Hematopoietic multipotent progenitor cell treated with erythropoietin and hydrocortisone succinate and interleukin-3 and kit ligand, for 15 days (in vitro differentiated cells): ENCODE measurements at places on chromosomes 1 and 21.
A peak's percentile ranks its signal among the peaks of the same experiment; 100 is the strongest.

GRCh38 chr1:45302505-45303150 lies 24.1 kb upstream of the HPDL start:
- DNase-seq, result no peak

DNA sequence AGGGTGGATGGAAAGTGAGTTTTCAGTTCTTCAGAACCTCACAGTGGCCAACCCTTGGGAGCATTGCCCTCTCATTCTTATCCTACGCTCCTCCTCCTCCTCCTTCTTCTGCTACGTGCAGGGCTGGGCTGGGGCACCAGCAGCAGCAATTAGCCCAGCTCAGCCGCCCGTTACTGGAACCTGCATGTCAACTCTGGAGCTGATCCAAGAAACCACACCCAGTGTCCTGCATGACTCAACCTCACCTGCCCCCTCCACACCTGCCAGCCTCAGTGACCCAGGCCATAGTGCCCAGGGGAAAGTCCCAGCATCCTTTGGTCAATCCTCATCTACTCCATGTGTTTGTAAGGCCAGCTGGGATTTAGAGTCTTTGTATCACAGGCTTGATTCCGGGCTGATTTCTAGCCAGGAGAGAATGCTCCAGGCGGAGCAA lies 12.6 kb downstream of the ELF3 start:
- no peak for DNase-seq

DNA sequence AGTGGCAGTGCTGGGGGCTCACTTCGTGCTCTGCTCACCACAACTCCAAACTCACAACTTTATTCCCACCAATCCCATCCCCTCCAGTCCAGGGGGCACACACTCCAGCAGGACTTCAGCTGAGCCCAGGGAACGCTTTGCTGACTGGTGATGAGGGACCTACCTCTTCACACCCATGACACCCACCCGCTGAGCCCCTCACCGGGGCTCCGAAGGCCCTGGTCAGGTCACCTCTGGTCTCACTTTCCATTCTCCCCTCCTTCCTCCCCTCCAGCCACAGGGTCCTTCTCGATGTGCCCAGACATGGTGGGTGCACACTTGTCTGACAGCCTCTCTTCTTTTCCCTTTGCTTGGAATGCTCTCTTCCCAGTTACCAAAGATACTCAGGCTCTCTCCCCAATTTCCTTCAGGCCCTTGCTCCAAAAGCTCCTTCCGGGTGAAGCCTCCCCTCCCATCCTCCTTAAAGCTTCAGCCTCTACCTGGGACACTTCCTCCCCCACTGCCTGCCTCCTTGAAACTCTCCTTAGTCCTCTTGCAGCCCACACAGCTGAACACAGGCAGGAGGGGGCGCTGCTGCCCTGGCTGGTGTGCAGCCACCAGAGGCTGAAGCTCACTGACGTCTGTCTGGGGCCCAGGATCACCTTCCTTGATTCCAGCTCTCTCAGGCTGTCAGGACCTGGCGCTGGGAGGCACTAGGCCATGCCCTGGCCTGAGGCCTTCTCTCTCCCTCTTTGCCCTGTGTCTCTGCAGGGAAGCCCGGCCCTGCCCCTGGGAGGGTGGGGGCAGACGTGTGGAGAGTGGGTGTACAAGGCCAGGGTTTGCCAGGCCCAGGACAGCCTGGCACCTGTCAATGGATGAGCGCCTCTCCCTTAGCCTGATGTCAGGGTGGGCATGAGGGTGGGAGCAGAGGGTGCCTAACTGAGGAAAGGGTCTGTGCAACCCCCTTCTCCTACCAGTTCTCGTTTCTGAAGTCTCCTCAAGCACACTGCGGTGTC lies 1.6 kb downstream of the KCNE1 start:
- peak; percentile 26 for DNase-seq

- peak; percentile 44 for DNase-seq
Measured at GRCh38 chr1:172448995-172449584, 5.2 kb upstream of the PIGC start.

DNA sequence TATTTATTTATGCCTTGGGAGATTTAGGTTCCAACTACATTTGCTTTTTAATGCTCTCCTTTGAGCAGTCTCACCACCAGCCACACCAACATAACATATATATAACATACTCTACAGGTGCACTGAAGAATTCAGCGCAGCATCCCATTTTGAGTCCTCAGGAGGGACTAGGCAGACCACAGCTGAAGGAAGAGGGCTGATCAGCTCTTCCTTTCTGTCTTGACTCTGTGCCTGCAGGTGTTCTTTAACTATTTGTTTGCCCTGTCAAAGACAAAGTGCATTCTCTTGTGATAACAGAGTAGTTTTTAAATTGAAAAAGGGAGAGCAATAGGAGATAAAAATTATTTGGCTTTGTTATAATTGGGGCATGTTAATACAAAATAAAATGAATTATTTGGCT lies 17.0 kb downstream of the HIPK1 start:
- no peak for DNase-seq

- no peak for DNase-seq
Measured at GRCh38 chr1:78009276-78009675, 4.5 kb downstream of the DNAJB4 start.

DNA sequence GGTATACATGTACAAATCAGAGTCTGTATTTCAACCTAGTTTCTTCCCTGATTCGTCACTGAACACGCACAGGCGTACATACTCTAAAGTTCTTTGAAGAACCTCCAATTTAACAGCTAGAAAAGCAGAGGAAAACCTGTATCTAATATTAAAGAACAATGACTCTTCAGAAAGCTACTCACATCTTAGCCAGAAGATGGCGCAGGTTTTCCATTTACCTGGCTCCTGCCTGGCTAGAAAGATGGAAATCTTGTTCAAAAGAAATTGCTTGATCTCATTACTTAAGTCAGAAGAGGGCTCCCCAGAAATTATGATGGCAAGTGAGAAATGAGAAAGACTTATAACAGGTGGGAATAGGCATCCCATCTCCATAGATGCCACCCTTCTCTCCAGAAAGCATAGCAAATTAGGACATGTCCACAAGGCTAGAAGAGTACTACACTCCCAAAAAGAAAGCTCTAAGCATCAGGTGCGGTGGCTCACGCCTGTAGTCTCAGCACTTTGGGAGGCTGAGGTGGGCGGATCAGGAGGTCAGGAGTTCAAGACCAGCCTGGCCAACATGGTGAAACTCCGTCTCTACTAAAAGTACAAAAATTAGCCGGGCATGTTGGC lies 19.0 kb upstream of the L1TD1 start:
- DNase-seq, result peak; percentile 20
